Testis (tissue), 5 donors: ENCODE measurements at places on chromosomes 6 and 20. TPM values are rescaled to one million over a fixed set of nuclear protein-coding genes. Genes with fewer than 3 reads are reported as not detected.

NOX3 gene
- total RNA-seq, result not detected

TTK gene
- total RNA-seq, result 27.4 TPM

CYP21A2 gene
- 0.81 TPM for total RNA-seq

AAR2 gene
- total RNA-seq, result 38.7 TPM

DUSP22 gene
- total RNA-seq, result 129 TPM

PDE7B gene
- total RNA-seq, result 6.9 TPM

HLA-F gene
- 28.1 TPM for total RNA-seq

LPA gene
- total RNA-seq, result 2.4 TPM

UNC5CL gene
- total RNA-seq, result 3.2 TPM

CTCFL gene
- 24.8 TPM for total RNA-seq

SLC22A2 gene
- 0.99 TPM for total RNA-seq

GRCh38 chr6:76768556-76768955 lies 694.7 kb downstream of the HTR1B start:
- DNase-seq, result no peak

- DNase-seq, result no peak
Measured at GRCh38 chr20:33337119-33337518, 54.1 kb downstream of the BPIFB1 start.

DNA sequence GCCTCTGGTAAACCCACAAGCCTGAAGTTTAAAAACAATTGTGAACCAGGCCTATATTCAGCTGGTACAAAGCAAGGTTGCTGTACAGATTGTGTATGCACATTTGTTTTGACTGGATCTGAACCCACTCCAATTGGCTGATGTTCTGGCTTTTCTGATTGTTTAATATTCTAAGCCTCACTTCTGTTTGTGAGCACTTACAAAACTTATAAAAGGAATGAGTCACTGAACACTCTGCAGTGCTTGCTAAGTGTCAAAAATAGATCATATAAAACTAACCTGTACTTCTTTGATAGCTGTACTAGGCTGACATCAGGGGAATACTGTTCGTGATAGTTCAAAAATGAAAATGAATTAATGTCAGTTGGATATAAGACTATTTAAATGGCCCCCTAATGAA lies 12.1 kb downstream of the COL21A1 start:
- no peak for DNase-seq

- DNase-seq, result no peak
Measured at GRCh38 chr20:19811231-19811630, 53.2 kb downstream of the RIN2 start.

- DNase-seq, result no peak
Measured at GRCh38 chr20:32780749-32781655, 18.8 kb downstream of the DNMT3B start.

DNA sequence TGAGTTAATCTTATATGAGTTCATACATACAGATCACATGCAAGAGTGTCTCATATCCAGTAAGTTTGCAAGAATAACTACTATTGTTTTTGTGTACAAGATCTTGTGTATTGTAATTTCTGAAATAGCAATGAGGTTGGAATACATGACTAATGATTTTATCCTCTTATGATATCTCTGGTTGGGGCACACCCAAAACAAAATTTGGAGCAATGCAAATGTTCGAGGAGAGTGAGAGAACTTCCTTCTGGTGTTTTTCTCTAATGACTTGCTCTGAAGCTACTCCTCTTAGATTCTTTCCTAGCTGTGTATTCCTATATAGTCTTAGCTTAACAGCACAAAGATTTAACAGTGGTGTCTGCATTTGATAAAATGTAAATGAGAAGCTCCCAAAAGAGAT lies 252.5 kb downstream of the LAMA2 start:
- no peak for DNase-seq

DNA sequence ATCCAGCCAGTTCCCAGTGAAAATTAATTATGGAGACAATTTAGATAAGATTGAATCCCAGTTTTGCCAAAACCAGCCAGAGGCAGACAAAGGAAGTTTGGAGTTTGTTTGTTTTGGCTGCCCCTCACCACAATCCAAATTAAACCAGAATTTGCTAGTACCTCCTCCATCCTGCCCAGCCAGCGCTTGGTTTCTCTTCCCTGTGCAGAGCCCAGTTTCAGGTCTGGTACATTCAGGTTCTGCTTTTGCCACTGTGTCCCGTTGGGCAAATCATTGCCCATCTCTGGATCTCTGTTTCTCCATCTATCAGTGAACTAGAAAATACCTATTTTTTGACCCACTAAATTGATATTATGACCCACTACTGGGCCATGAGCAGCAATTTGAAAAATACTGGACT lies 26.4 kb downstream of the FOXP4 start:
- no peak for DNase-seq

- no peak for DNase-seq
Measured at GRCh38 chr6:516213-516612, 124.7 kb downstream of the IRF4 start.

DNA sequence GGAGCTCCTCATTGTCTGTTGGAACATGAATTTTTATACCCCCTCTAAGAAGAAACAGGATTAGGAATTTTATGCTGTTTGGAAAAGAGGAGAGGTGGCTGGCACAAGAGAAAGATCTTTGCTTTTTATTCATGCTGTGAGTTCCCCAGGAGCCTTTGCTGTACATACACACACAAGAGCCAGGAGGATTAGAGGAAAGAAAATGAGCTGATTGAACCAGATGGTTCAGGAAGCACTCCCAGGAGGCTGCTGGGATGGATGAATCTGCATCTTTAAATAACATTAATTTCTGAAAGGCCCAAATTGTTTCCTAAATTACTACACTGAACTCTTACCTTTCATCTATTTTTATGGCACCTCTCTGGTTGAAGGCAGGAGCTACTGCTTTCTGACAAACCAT lies 20.1 kb upstream of the TCP11 start:
- DNase-seq, result no peak

DNA sequence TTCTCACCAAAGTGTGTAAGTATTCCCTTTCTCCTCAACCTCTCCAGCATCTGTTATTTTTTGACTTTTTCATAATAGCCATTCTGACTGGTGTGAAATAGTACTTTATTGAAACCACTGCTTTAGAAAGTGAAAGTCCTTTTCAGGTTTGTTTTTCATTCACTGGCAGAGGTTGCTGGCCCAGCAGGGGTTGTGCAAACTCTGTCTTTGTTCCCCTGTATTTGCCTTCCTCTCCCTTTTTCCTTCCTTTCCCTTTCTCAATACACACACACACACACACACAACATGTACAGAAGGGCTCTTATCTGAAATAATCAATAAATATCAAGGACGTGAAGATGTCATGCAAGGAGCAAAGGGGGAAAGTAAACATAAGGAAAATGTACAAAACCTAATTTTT lies 99.8 kb downstream of the LY86 start:
- no peak for DNase-seq

DNA sequence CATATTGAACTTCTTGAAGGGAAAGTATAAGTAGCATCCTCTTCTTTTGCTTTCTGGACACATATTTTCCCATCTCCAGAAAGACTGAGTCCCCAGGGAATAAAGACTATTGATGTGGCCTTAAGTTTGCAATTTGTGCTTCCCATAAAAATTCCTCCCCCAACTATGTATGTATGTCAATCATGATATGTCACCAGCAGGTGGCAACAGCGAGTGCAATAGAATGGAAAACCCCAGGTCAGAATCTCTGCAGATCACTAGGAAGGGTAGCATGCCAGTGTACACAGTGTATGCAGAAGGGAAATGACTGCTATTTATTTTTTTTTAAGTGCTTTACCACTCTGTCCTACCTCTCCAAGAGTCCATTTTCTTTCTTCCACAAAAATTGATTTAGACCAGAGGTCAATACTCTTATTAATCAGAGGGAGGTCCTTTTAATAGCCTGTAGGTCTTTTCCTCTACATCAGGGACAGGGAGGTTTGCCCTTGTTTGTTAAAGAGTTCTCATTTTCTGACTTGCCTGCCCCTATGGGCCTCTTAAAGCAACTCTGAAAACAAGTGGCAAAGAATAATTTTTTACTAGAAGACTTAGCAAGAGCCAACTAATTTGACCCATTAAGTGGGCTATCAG lies 61.4 kb downstream of the BMP2 start:
- DNase-seq, result peak; percentile 87

DNA sequence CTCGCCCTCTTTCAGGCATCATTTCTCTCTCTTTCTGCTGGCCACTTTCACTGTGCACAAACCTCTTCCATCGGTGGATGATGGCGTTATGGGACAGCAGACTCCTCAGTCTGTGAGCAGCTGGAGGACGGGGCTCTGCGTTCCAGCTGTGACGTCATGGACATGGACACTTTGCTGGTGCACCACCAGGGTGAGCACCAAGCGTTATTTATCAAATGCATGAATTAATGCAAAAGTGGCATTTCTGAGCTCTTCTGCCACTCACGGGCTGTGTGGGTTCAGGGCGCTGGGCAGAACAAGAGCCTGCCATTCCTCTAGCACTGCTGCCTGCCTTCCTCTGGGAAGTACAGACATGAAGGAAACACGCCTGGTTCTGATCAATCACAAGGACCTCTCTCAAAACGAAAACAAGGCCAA lies 82.9 kb upstream of the MPC1 start:
- DNase-seq, result no peak

DNA sequence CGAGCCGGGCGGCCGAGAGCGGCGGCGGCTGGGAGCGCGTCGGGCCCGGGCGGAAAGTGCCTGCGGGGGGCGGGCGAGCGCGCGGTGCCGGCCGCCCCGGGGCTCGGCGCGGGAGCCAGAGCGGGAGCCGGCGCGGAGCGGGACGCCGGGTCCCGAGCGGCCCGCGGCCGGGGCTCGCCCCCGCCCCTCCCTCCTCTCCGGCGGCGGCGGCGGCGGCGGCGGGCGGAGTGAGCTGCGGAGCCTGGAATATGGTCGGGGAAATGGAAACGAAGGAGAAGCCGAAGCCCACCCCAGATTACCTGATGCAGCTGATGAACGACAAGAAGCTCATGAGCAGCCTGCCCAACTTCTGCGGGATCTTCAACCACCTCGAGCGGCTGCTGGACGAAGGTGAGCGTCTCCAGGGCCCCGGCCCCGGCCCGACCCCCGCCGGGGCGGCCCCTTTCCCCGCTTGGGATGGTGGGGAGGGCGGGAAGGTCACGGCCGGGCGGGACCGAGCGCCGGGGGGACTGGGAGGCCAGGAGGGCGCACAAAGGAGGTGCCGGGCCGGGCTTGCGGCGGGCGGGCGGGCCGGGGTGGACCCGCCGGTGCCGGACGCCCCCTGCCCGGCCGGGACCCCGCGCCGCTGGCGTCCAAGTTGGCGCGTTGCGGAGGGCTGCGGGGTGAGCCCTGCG lies 565 bp downstream of the QKI start:
- no peak for DNase-seq

DNA sequence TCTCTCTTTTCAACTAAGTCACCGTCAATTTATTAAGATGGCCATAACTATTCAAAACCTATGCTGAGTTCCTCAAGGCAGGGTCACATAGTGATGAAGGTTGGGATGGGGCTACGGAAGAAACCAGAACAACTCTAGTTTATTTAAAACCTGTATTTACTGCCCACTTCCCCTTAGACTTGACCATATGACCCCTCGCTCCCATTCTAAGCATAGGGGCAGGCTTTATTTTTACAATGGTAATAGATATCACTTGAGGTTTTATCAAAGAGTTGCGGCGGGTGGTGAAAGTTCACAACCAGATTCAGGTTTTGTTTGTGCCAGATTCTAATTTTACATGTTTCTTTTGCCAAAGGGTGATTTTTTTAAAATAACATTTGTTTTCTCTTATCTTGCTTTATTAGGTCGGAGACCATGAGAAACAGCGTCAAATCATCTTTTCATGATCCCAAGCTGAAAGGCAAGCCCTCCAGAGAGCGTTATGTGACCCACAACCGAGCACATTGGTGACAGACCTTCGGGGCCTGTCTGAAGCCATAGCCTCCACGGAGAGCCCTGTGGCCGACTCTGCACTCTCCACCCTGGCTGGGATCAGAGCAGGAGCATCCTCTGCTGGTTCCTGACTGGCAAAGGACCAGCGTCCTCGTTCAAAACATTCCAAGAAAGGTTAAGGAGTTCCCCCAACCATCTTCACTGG lies 5.5 kb downstream of the EDN1 start:
- DNase-seq, result no peak

GRCh38 chr20:57657535-57658446 lies 37.6 kb upstream of the ZBP1 start:
- DNase-seq, result peak; percentile 12

DNA sequence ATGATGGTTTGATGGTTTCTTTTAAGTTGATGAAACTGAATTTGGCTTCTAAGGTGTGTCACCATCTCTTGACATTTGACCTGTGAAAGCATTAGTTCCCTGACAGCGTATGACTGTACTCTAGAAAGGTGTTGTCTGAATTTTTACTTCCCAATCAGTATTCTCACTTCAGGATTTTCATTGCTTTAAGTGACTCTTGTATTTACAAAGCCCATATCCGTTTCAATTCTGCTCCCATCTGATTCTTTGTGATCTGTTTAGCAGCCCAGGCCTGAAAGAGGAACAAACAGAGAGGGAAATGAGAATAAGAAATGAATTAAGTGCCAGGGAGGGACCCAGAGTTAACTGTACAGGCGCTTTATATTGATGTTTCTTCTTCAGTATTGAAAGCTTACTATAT lies 73.7 kb downstream of the FARS2 start:
- no peak for DNase-seq

DNA sequence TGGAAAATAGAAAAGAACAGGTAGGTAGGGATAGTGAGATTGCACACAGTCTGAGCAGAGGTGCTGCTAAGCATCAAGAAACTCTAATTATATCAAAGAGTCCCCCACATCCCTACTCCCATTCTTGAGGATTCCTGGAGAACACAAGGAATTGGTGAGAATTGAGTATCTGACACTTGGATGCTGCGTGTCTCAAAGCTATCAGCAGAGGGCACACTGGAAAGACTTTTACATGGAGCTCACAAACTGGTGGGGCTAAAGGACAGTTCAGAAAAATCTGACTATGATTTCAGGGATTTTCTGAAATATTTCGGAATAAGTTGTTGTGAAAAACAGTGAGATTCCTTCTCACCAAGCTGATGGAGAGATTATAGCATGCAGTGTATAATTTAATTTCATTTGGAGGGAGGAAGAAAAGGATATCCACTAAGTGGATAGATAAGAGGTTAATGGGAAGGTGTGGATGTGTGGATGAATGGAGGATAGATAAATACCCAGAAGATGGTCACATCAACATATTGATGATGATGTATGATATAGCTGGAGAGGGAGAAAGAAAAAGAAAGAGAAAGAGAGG lies 215.4 kb upstream of the DEFB112 start:
- peak; percentile 41 for DNase-seq
